ENCODE measurements at places on chromosomes 12 and 14. TPM values are rescaled to one million over a fixed set of nuclear protein-coding genes. Genes with fewer than 3 reads are reported as not detected.

- H3K27me3 ChIP-seq: no peaks in the 10 kb centered on the region
- no peak overlapping the region for H3K27ac ChIP-seq
- H3K36me3 ChIP-seq: no peaks in the 10 kb centered on the region
- H3K4me3 ChIP-seq: no peak overlapping the region
- no peak for DNase-seq
- H3K4me1 ChIP-seq: no peaks in the 10 kb centered on the region
Observed at GRCh38 chr12:95396849-95397468, 77.0 kb upstream of the METAP2 start.

The TMEM260 gene
- total RNA-seq: 10.8 TPM

GRCh38 chr14:95455246-95455645 is 61.2 kb downstream of the SYNE3 start:
- H3K4me1 ChIP-seq: peaks cover 8% of the 10 kb centered on the region
- H3K4me3 ChIP-seq: no peak overlapping the region
- DNase-seq: no peak
- H3K27me3 ChIP-seq: no peaks in the 10 kb centered on the region

The FOXG1 gene
- not detected for total RNA-seq

The SLC4A8 gene
- total RNA-seq: 2.2 TPM

The CDK4 gene
- total RNA-seq: 304 TPM

The LACRT gene
- not detected for total RNA-seq

DNA sequence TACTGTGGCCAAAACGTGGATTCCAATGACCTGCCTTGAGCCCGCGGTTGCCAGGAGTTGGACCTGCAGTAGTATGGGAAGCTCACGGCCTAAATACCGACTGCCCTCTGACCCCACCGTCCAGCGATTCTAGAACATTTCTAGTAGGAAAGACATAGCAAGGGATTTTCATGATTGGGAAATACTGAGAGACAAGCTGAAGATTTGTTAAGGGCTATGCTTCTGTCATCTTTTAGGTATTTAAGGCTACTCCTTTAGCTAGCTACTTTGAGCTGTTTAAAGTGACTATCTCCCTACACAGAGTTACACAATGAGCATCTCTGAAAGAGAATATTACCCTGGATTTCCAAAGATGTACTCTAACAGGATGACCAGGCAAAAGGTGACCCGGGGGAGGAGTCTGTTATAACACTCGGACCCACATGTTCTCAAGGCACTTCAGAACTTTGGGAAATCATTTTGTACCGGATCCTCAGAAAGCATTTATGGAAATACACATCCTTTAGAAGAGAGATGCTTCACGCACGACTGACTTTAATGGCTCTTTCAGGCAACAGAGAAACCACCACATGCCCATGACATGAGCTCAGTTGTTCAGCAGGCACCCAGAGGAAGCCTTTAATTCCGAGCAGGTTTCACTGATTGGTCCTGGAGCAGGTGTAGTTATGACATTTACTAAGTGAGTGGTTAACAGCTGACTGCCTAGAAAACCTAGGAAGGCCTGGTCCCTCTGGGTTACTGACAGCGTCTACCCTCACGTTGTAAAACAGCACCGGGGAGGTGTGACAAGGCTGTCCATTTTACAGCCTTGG is 4.2 kb downstream of the BAG5 start:
- H3K4me3 ChIP-seq: no peak overlapping the region
- no peak overlapping the region for H3K27ac ChIP-seq
- no peaks in the 10 kb centered on the region for H3K27me3 ChIP-seq
- peaks cover 20% of the 10 kb centered on the region for H3K36me3 ChIP-seq

GRCh38 chr12:34108405-34108803 is 86.1 kb downstream of the ALG10 start:
- no peaks in the 10 kb centered on the region for H3K4me1 ChIP-seq
- H3K27me3 ChIP-seq: no peaks in the 10 kb centered on the region
- no peaks in the 10 kb centered on the region for H3K36me3 ChIP-seq
- DNase-seq: no peak

GRCh38 chr14:103097994-103098957 is 3.8 kb downstream of the EXOC3L4 start:
- no peak for DNase-seq
- H3K27me3 ChIP-seq: peaks cover 3% of the 10 kb centered on the region
- no peak overlapping the region for H3K27ac ChIP-seq
- H3K4me3 ChIP-seq: no peak overlapping the region
- H3K4me1 ChIP-seq: no peaks in the 10 kb centered on the region

The EPYC gene
- not detected for total RNA-seq

The TAS2R50 gene
- 0.22 TPM for total RNA-seq

The ING4 gene
- total RNA-seq: 17.4 TPM

- no peaks in the 10 kb centered on the region for H3K36me3 ChIP-seq
Observed at GRCh38 chr14:56751471-56751870, 58.8 kb downstream of the OTX2 start.

The SERPINA9 gene
- total RNA-seq: not detected

DNA sequence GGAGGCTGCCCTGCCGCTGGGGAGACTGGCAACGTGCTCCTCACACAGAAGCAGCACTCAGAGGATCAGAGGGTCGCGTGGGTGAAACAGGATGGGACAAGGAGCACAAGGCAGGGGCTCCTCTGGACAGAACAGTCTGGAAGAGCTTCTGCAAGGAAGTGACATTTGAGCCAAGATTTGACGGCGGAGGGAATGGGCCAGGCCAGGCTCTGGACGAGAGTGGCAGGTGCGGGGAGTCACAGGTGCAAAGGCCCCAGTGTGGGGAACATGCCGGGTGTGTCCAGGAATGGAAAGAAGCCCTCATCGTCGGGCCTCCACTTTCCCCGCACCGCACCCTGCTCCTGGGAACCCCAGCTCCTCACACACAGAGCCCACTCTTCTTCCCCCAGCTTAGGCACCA is 84.0 kb downstream of the RFLNA start:
- H3K36me3 ChIP-seq: no peaks in the 10 kb centered on the region
- DNase-seq: no peak
- no peak overlapping the region for H3K27ac ChIP-seq

GRCh38 chr14:50762001-50762930 is 68.7 kb downstream of the NIN start:
- no peak overlapping the region for H3K27ac ChIP-seq
- H3K4me3 ChIP-seq: no peak overlapping the region
- no peaks in the 10 kb centered on the region for H3K4me1 ChIP-seq
- peaks cover 60% of the 10 kb centered on the region for H3K36me3 ChIP-seq
- DNase-seq: no peak

The CCDC63 gene
- not detected for total RNA-seq

DNA sequence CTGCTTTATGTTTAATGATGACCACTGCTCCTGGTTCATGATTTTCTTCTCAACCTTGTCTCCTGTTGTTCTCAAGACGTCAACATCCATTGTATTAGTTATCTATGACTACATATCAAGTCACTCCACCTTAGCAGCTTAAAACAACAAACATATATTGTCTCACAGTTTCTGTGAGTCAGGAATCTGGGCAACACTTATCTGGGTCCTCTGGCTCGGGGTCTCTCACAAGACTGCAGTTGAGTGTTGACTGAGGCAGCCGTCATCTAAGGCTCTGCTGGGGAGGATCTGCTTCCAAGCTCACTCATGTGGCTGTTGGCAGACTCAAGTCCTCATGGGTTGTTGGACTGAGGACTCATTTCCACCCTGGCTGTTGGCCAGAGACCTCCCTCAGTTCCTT is 27.3 kb upstream of the FRS2 start:
- DNase-seq: no peak
- H3K27me3 ChIP-seq: no peaks in the 10 kb centered on the region
- H3K27ac ChIP-seq: no peak overlapping the region
- H3K36me3 ChIP-seq: no peaks in the 10 kb centered on the region

- no peaks in the 10 kb centered on the region for H3K27me3 ChIP-seq
- no peaks in the 10 kb centered on the region for H3K4me1 ChIP-seq
- no peak overlapping the region for H3K4me3 ChIP-seq
- no peak overlapping the region for H3K27ac ChIP-seq
- no peaks in the 10 kb centered on the region for H3K36me3 ChIP-seq
Observed at GRCh38 chr12:118220702-118221101, 84.8 kb downstream of the PEBP1 start.

- H3K4me1 ChIP-seq: no peaks in the 10 kb centered on the region
- peak; percentile 24 for DNase-seq
- no peaks in the 10 kb centered on the region for H3K36me3 ChIP-seq
- H3K4me3 ChIP-seq: no peak overlapping the region
Observed at GRCh38 chr14:89915114-89915878, 39.2 kb downstream of the EFCAB11 start.

The PMEL gene
- total RNA-seq: 0.33 TPM
